A549 treated with DMSO at 1 μM for 4 hours (cell line): ENCODE measurements at places on chromosomes 5 and 9. TPM values are rescaled to one million over a fixed set of nuclear protein-coding genes. Genes with fewer than 3 reads are reported as not detected.

ACOT12 gene
- 0.06 TPM in 1 of 5 replicates, not detected in the others for total RNA-seq

DRD1 gene
- total RNA-seq, result 0.77 to 1.3 TPM (median 0.95 TPM) in 5 replicates

SPATA31A3 gene
- total RNA-seq, result not detected in 5 replicates

TMC1 gene
- 0.05 to 0.19 TPM in 2 of 5 replicates, not detected in the others for total RNA-seq

CATSPER3 gene
- total RNA-seq, result 0.17 to 0.63 TPM (median 0.47 TPM) in 5 replicates

EQTN gene
- total RNA-seq, result not detected in 5 replicates

CDX1 gene
- total RNA-seq, result not detected in 5 replicates
